HAP-1 (cell line): ENCODE measurements at places on chromosomes 11 and 22.
A peak's percentile ranks its signal among the peaks of the same experiment; 100 is the strongest.

DNA sequence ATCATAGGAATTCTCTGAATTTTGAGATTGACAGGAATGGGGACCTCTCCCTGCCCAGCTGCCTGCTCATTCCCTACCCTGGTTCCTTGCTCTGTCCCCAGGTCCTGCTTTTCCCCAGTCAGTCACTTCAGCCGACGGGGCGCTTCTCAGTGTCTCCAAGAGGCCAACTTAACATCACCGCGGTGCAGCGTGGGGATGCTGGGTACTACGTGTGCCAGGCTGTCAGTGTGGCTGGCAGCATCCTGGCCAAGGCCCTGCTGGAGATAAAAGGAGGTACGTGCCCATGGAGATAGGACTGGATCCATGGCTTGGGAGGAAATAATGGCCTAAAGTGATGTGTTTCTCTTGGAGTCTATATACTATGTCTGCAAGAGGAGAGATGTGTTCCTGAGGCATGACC lies 7.0 kb downstream of the ROBO3 start:
- no peak for DNase-seq

DNA sequence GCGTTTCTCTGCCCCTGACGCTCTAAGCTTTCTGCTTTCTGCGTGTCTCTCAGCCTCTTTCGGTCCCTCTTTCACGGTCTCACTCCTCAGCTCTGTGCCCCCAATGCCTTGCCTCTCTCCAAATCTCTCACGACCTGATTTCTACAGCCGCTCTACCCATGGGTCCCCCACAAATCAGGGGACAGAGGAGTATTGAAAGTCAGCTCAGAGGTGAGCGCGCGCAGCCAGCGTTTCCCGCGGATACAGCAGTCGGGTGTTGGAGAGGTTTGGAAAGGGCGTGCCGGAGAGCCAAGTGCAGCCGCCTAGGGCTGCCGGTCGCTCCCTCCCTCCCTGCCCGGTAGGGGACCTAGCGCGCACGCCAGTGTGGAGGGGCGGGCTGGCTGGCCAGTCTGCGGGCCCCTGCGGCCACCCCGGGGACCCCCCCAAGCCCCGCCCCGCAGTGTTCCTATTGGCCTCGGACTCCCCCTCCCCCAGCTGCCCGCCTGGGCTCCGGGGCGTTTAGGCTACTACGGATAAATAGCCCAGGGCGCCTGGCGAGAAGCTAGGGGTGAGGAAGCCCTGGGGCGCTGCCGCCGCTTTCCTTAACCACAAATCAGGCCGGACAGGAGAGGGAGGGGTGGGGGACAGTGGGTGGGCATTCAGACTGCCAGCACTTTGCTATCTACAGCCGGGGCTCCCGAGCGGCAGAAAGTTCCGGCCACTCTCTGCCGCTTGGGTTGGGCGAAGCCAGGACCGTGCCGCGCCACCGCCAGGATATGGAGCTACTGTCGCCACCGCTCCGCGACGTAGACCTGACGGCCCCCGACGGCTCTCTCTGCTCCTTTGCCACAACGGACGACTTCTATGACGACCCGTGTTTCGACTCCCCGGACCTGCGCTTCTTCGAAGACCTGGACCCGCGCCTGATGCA lies at the start of gene MYOD1:
Gene MYOD1, plus strand, starts transcription at position 544 of the 910 bp plus-strand sequence. Its CDS starts 212 bp downstream, at position 756.
- no peak for DNase-seq

- DNase-seq = no peak
Observed at GRCh38 chr22:24142241-24142640, 39.0 kb upstream of the SUSD2 start.

- DNase-seq = no peak
Observed at GRCh38 chr22:30284172-30284571, 5.1 kb downstream of the CASTOR1 start.

GRCh38 chr11:103436131-103436770 lies 327.0 kb downstream of the DYNC2H1 start:
- no peak for DNase-seq

GRCh38 chr22:23580576-23581259 lies 628 bp upstream of the IGLL1 start:
- DNase-seq = no peak

DNA sequence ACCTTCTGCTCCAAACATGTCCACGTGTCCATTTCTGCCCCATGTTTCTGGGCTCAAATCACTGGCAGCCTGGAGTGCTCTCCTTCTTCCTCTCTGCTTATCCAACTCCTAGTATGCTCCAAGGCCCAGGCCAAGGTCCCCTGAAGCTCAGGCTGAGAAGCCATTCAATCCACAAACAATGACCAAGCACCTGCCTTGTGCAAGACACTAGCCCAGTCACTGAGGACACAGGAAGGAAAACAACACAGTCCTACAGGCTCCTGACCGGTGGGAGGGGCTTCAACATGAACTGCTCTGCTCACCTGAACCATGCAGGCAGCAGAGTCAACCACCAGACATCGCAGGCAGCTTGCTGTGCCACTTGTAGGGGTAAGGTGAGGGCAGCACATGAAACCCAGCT lies 93.6 kb downstream of the RPL27A start:
- DNase-seq = no peak

DNA sequence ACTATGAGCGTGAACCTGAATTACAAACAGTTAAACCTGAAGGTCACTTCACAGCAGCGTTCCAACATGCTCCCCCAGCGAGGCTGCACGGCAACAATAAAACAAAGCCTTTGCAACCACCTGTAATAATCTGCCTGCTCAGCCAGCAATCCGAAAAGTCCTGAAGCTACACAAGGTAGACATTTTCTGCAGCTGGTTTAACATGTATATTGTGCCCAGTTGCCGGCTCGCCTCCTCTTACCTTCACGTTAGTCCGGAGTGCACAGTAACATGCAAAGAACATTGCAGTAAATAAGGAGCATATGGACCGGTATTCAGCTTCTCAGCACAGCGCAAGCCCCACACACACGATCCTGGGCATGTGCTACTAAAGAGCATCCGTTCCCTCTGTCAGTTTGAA lies 704.3 kb downstream of the DLG2 start:
- DNase-seq = peak; percentile 37

GRCh38 chr11:117528097-117528721 lies 200.6 kb downstream of the CEP164 start:
- no peak for DNase-seq

DNA sequence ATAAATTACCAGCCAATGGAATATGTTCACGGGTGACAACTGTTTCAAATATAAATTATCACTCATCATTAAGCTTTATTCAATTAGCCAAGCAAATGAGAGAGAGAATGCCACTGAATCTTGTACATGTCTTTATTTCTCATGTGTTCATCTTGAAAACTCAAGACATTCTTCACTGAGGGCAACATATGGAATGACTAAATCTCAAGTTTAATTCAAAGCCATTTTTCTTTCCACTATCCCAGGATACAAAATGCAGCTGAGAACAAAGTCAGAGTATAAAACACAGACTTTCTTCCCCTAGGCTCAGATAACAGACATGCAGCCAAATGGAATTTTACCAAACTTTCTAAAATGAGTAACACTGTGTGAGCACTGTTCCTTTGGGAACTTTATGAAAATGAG lies 12.1 kb upstream of the BBOX1 start:
- DNase-seq = no peak

DNA sequence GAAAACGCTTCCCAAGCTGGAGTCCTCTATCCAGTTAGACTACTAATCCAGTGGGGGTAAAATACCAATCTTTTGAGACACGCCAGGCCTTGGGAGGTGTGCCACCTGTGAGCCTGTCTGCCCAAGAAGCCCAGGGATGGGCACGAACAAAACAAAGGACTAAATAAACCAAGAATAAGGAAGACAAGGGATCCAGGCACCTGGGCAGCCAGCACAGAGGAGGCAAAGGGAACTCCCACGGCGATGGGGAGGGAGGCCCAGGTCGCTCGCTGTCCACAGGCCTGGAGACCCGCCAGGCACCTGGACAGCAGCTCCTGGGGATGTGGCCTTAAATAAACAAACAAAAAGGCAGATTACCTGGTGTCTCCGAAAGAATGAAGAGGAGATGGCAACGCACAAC lies 31.4 kb downstream of the LRFN4 start:
- no peak for DNase-seq

- peak; percentile 88 for DNase-seq
Observed at GRCh38 chr11:36744375-36745168, 146.5 kb upstream of the RAG2 start.

DNA sequence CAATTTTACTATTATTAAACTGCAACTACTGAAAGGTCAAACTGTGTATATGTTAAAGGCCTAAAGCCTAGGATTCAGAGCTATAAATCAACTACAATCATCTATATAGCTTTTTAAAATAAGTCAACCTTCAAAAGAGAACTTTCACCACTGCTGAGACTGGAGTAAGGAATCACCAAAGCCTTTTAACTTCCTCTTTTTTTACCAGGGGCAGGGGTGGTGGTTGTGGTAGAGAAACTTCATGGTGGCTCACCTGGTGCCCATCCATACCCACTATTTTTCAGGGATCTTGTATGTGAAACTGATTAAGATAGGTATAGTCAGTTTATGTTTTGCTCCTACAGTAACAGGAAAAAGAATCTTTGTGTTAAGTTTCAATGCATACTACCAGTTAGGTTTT lies 31.5 kb downstream of the TSG101 start:
- DNase-seq = no peak

- peak; percentile 54 for DNase-seq
Observed at GRCh38 chr11:47216121-47216798, 1.5 kb downstream of the DDB2 start.

DNA sequence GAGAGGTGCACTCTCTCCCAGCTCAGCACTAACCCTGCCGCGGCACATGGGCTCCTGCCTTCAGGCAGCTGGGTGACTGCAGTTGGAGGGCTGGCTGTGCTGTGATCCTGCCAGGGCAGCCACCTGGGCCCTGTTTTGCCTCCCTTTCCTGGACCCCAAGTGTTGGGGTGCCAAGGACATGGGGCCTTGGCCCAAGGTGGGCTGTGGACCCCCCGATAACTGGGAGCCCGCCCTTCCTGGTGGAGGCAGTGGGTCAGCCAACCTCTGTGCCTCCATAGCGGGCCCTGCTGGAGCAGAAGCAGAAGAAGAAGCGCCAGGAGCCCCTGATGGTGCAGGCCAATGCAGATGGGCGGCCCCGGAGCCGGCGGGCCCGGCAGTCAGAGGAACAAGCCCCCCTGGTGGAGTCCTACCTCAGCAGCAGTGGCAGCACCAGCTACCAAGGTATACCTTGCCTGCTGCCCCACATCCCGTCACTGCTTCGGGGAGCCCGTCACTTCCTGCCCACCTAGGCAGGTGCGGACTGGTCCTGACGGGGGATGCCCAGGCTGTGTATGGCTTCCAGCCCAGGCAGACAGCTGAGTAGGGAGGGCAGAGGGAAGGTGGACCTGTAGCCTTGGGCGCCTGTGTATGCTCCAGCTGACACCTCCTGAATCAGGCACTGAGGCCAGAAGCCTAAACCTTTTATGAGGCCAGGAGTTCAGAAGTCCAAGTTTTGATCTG lies 8.9 kb downstream of the TUB start:
- DNase-seq = no peak

GRCh38 chr11:7572001-7572712 lies 58.4 kb downstream of the PPFIBP2 start:
- peak; percentile 41 for DNase-seq

- no peak for DNase-seq
Observed at GRCh38 chr22:48199667-48200066, 1437.2 kb downstream of the TBC1D22A start.

GRCh38 chr11:11836676-11837231 lies 5.0 kb upstream of the USP47 start:
- no peak for DNase-seq

- DNase-seq = no peak
Observed at GRCh38 chr22:29512031-29512430, 32.0 kb downstream of the NEFH start.

- DNase-seq = no peak
Observed at GRCh38 chr11:116185551-116185950, 587.2 kb downstream of the BUD13 start.

- no peak for DNase-seq
Observed at GRCh38 chr11:67495234-67496005, 9.7 kb downstream of the PITPNM1 start.

- no peak for DNase-seq
Observed at GRCh38 chr11:110075105-110075846, 17.9 kb upstream of the ZC3H12C start.

GRCh38 chr11:63635762-63636465 lies 21.7 kb upstream of the PLAAT3 start:
- peak; percentile 74 for DNase-seq

DNA sequence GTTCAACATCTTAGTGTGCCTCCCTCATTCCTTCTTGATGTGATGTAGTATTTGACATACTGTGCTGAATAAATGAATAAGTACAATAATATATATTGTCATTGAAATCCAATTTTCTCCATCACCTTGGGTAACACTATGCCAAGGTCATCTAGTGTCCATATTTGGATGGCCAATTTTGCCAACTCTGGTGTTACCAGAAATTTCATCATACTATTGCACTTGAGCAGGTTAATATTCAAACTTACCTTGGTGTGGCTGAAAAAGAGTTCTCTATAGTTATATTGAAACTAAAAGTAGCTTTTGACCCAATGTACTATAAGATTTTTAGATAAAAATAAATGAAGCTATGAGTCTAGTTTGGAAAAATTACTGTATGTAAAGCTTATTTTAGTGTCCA lies 98.2 kb upstream of the SLC6A5 start:
- DNase-seq = no peak

- no peak for DNase-seq
Observed at GRCh38 chr11:124918950-124919349, at the start of gene HEPN1. Gene HEPN1 (plus strand): TSS chr11:124919250.

GRCh38 chr11:17473071-17473744 lies 3.4 kb downstream of the ABCC8 start:
- peak; percentile 57 for DNase-seq

DNA sequence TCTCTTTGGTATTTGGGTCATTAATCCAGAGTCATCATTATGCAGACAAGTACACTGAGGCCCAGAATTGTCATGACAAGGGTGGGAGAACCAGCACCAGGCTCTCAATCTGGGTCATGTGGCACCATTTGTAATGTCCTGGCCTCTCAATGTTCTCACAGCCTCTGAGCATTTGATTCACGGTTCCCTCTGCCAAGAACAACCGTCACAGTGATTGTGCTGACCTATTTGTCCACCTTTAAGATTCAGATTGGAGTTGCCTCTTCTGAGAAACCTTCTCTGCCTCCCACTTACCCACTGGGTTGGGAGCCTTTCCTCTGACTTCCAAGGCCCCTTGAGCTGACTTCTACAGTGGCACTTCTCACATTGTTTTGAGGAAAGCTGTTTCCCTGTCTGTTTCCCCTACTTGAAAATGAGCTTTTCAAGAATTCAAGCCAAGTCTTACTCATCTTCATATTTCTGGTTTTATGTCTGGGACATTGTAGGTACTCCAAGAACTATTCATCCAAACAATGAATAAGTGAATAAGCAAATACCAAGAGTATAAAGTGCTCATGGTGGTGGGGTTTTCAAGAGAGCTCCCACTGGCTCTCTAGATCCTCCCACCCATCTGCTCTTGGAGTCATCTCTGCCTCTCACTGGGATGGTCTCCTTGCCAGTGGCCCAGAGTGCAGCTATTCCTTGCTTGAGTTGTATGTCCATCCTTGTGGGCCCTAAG lies 126.4 kb upstream of the E2F8 start:
- DNase-seq = no peak

DNA sequence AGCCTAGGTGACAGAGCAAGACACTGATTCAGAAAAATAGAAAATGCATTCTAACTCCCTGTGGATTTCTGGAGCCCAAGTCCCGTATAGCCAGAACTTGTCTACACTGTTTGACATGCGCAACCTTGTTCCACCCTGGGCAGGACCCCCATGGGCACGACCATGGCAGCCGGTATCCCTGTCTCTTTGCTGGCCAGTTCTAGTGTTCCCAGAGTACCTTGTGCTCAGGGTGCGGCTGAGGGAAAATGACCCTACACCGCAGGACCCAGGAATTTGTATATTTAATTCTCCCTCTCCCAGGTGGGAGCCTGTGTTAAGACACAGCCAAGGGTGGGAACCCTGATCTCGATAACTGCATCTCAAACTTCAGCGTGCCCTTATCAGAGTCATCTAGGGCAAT lies 36.7 kb upstream of the RIC3 start:
- no peak for DNase-seq

GRCh38 chr11:58900479-58901420 lies 38.5 kb upstream of the GLYATL1 start:
- DNase-seq = peak; percentile 74
